WTC11 (cell line): ENCODE measurements at places on chromosomes 2 and 18. TPM values are rescaled to one million over a fixed set of nuclear protein-coding genes. Genes with fewer than 3 reads are reported as not detected.

Gene PDE11A
- total RNA-seq, result 0.13 to 0.53 TPM (median 0.53 TPM) in 3 replicates

Gene IL36RN
- total RNA-seq, result not detected in 3 replicates

Gene GNLY
- 0.44 TPM in 1 of 3 replicates, not detected in the others for total RNA-seq

Gene IL37
- 0.30 to 0.48 TPM in 2 of 3 replicates, not detected in the other for total RNA-seq

Gene NEU2
- not detected in 3 replicates for total RNA-seq

Gene CPS1
- 9.0 to 18.7 TPM (median 15.5 TPM) in 3 replicates for total RNA-seq

Gene GKN1
- not detected in 3 replicates for total RNA-seq

Gene CABLES1
- total RNA-seq, result 15.4 to 18.0 TPM (median 17.0 TPM) in 3 replicates

Gene UGT1A5
- not detected in 3 replicates for total RNA-seq

Gene PTMA
- total RNA-seq, result 2,164 to 2,284 TPM (median 2,200 TPM) in 3 replicates

Gene SATB2
- 14.9 to 22.1 TPM (median 16.6 TPM) in 3 replicates for total RNA-seq

Gene DUSP2
- total RNA-seq, result 4.7 to 6.8 TPM (median 5.8 TPM) in 3 replicates

Gene DTNA
- total RNA-seq, result 16.1 to 16.9 TPM (median 16.2 TPM) in 3 replicates

Gene ZNF385B
- total RNA-seq, result 1.3 to 2.2 TPM (median 2.2 TPM) in 3 replicates

Gene PGAP1
- 25.2 to 29.4 TPM (median 28.2 TPM) in 3 replicates for total RNA-seq

Gene KCTD1
- total RNA-seq, result 16.9 to 23.3 TPM (median 18.7 TPM) in 3 replicates

Gene NR4A2
- total RNA-seq, result 0.66 to 0.69 TPM (median 0.66 TPM) in 3 replicates

Gene ATP5F1A
- 818 to 834 TPM (median 825 TPM) in 3 replicates for total RNA-seq

Gene PCARE
- not detected in 3 replicates for total RNA-seq

Gene UGT1A4
- total RNA-seq, result 0.14 to 0.22 TPM in 2 of 3 replicates, not detected in the other

Gene PROKR1
- 2.6 to 4.4 TPM (median 2.8 TPM) in 3 replicates for total RNA-seq

Gene L3MBTL4
- 1.3 to 1.8 TPM (median 1.4 TPM) in 3 replicates for total RNA-seq

Gene RAD51AP2
- 0.26 to 0.37 TPM (median 0.30 TPM) in 3 replicates for total RNA-seq

Gene PRADC1
- 11.4 to 12.9 TPM (median 12.2 TPM) in 3 replicates for total RNA-seq

Gene TMX3
- total RNA-seq, result 28.9 to 33.3 TPM (median 29.4 TPM) in 3 replicates

Gene STARD6
- total RNA-seq, result 0.23 TPM in 1 of 3 replicates, not detected in the others

Gene LYPD6B
- total RNA-seq, result 1.6 to 1.9 TPM (median 1.8 TPM) in 3 replicates
